ENCODE measurements at places on chromosomes 2 and 18. TPM values are rescaled to one million over a fixed set of nuclear protein-coding genes. Genes with fewer than 3 reads are reported as not detected.

DNA sequence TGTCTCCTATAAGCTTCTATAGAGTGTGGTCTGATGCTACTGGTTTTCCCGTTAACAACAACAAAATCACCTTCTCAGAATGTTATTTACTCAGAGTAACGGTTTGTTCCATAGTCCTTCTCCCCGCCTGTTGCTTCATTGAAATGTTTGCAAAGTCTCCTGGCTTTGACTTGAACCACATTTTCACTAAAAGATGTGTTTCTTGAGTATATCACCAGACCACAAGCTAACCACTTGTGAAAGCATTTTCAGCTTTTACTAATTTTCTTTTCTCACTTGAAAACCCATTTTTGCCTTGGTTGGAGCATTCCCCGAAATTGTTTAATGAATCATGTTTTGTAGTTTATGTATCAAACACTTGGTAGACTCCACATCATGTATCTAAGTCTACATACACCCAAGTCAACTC is 121.2 kb downstream of the DPP4 start:
- H3K27ac ChIP-seq, result peak overlapping the region; percentile 22
- peaks cover 31% of the 10 kb centered on the region for H3K4me1 ChIP-seq
- H3K36me3 ChIP-seq, result no peaks in the 10 kb centered on the region
- peak; percentile 43 for DNase-seq
- H3K27me3 ChIP-seq, result no peaks in the 10 kb centered on the region

- DNase-seq, result no peak
- no peaks in the 10 kb centered on the region for H3K36me3 ChIP-seq
- no peak overlapping the region for H3K4me3 ChIP-seq
These were observed 74.1 kb downstream of the ATP8B1 start for GRCh38 chr18:57728941-57729511.

GRCh38 chr2:222272446-222273015 is 26.3 kb downstream of the PAX3 start:
- no peaks in the 10 kb centered on the region for H3K4me1 ChIP-seq
- H3K27me3 ChIP-seq, result peaks cover 8% of the 10 kb centered on the region
- no peaks in the 10 kb centered on the region for H3K36me3 ChIP-seq
- H3K4me3 ChIP-seq, result no peak overlapping the region
- H3K27ac ChIP-seq, result no peak overlapping the region
- no peak for DNase-seq

DNA sequence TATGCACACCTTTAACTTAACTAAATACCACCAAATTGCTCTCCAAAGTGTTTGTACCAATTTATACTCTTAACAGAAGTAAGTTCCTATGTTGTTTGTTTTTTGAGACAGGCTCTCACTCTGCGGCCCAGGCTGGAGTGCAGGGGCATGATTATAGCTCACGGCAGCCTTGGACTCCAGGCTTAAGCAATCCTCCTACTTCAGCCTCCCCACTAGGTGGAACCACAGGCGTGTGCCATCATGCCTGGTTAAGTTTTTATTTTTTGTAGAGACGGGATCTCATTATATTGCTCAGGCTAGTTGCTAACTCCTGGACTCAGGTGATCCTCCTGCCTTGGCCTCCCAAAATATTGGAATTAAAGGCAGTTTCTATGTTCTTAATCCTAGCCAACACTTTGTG is 13.1 kb upstream of the NAB1 start:
- no peaks in the 10 kb centered on the region for H3K36me3 ChIP-seq
- no peak overlapping the region for H3K27ac ChIP-seq
- no peak overlapping the region for H3K4me3 ChIP-seq
- H3K27me3 ChIP-seq, result no peaks in the 10 kb centered on the region
- DNase-seq, result no peak

GRCh38 chr2:69434753-69435152 is 2.5 kb downstream of the NFU1 start:
- H3K4me3 ChIP-seq, result no peak overlapping the region
- DNase-seq, result no peak
- H3K27ac ChIP-seq, result no peak overlapping the region
- peaks cover 9% of the 10 kb centered on the region for H3K4me1 ChIP-seq
- H3K27me3 ChIP-seq, result no peaks in the 10 kb centered on the region

DNA sequence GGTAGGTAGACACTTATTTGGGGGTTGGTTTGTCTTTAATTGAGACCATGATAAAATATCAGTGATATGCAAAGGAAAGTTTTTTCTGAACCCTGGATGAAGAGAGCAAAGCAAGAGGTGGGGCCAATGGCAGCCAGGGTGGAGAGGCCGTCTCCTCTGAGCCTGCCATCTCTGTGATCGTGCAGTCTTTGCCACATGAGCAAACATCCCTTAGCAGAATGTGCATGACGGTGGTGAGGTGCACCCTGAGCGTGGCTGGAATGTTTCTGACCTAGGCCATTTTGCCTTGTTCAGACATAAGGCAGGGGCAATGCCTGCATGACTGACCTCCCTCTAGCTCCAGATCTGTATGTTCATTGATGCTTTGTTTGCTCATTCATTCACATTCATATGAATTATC is 6.0 kb downstream of the NCK2 start:
- H3K4me3 ChIP-seq, result no peak overlapping the region
- no peak for DNase-seq
- H3K36me3 ChIP-seq, result peaks cover 21% of the 10 kb centered on the region
- peaks cover 56% of the 10 kb centered on the region for H3K4me1 ChIP-seq

GRCh38 chr2:10520154-10520553 is 72.0 kb upstream of the ODC1 start:
- no peak overlapping the region for H3K4me3 ChIP-seq
- DNase-seq, result no peak
- no peaks in the 10 kb centered on the region for H3K36me3 ChIP-seq
- no peak overlapping the region for H3K27ac ChIP-seq
- H3K27me3 ChIP-seq, result no peaks in the 10 kb centered on the region

GRCh38 chr2:44553456-44553855 is 191.7 kb downstream of the CAMKMT start:
- H3K27me3 ChIP-seq, result no peaks in the 10 kb centered on the region
- H3K4me1 ChIP-seq, result no peaks in the 10 kb centered on the region
- no peak for DNase-seq
- no peak overlapping the region for H3K27ac ChIP-seq
- H3K4me3 ChIP-seq, result no peak overlapping the region
- no peaks in the 10 kb centered on the region for H3K36me3 ChIP-seq

Gene SRD5A2
- 0.28 TPM for total RNA-seq

Measured in thymus (tissue), 14 donors.